ENCODE measurements at places on chromosomes 11 and 22.

DNA sequence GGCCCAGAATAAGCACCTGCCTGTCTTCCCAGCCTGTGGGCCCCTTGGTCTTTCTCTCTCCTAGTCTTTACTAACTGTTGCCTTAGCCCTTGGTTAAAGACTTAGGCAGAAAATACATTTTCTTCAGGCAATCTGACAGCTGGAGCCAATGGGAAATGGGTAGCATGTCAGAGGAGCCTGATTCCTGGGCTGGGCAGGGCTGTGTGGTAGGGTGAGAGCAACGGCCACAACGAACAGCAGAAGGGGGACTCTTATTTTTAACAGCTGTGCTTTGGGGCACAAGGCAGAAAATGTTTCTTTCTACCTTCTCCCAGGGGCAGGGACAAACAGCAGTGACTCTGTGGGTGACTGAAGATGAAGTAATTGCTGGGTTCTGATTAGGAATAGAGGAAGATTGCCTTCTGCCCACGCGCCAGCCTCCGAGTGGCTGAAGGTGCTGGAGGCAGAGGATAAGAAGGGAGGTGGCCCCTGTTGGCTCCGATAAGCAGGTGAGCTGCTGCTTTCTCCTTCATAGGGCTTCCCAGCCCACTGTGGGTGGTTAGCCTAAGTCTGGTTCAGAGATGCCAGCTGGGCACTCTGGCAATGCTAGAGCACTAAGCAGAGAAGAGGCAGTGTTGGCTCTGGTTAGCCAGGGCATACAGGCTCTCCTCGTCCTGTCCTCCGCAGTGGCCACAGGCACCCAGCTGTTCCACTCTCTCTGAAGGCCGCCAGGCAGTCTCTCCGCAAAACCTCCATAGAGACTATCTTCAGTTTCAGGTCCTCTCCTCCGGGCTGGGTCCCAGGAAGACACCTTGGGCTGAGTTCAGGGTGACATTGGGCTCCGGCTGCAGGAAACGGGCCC lies 1.5 kb downstream of the YPEL4 start:
- peak; percentile 38 for DNase-seq

- DNase-seq, result peak; percentile 54
Measured at GRCh38 chr11:94794287-94795168, 26.4 kb downstream of the AMOTL1 start.

- peak; percentile 90 for DNase-seq
Measured at GRCh38 chr11:1908618-1909017, 10.9 kb upstream of the TNNT3 start.

- DNase-seq, result peak; percentile 88
Measured at GRCh38 chr22:19478901-19479354, at the start of gene UFD1. UFD1 (minus strand) TSS chr22:19479193; CDS start chr22:19479085, 108 bp downstream.

DNA sequence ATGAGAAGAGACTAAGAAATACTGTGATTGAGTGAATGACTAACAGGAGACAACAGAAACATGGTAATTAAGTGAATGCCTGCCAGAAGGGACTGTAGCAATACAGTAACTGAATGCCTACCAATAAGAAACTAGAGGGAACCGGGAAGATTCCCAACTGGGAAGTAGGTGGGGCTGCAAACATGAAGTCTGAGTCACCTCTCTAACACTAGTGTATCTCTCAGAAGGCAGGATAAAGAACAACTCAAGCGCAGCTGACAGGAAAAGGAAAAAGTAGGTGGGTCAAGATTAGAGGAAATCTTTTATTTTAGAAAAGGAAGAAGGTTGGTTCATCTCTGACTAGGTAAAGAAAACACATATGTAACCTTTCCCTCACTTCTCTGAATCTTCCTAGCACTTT lies 14.0 kb downstream of the C11orf42 start:
- no peak for DNase-seq

DNA sequence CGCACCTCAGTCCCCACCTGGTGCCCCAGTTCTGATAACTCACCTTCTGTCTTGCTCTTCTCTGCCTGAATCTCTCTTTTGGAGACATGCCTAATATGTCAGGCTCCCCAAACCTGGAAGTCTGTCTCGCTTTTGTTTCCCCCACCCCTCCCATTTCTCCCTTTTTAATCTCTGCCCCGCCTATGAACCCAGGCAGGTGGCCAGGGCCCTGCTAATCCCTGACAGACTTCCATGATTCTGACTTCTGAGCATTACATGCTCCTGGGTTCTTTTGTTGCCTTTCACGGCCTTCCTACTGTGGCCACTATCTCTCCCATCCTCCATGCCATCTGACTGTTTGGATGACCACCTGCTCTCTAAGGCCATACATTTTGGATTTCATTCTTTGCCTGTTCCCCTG lies 1120.9 kb upstream of the CCDC90B start:
- DNase-seq, result no peak

DNA sequence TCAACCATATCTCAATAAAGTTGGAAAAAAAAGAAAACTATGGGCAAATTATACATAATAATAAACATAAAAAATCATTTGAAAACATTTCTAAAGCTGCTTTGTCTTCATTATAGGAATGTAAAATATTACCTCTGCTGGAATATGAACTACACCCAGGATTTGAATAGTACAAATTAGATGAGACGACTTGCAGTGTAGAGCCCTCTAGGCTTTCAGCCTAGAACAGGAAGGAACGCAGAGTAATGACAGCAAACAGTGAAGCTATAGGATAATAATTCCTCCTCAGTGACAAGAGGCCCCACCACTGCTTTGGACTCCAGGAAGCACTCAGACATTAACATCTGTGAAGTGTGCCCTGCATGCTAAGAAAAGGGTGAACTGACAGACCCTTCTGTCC lies 7.7 kb downstream of the OR2AG1 start:
- DNase-seq, result no peak

DNA sequence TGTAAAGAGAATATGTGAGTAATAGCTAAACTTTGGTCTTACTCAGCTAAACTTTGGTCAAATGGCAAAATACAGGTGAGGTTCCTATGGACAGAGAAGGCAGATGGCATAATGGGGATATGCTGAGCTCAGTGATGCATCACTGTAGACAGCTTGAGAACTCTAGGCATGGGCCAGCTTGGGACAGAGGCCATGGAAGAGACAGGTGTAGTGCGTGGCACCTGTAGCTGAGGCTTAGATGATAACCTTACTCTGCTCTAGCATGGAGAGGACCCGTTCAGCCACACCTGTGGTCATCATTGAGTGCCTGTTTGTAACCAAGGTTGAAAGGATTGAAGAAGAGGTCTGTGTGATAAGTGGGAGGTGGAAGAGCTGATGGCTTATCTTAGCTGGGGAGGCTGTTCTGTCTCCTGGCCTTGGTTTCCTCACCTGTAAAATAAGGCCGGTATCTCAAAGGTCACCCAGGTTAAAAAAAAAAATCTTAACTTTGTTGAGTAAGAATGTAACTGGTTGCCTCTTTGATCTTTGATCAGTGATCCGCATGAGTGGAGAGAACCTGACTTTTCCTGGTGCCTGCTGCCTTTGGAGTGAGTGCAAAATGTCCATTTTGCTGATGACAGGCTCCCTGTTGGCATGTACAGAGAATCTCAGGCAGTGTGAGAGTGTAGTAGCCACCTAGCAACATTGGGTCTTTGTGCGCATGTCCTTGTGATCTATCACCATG lies 48.6 kb downstream of the ZNRF3 start:
- no peak for DNase-seq

GRCh38 chr22:24086310-24086709 lies 75.2 kb downstream of the CABIN1 start:
- peak; percentile 11 for DNase-seq

- DNase-seq, result no peak
Measured at GRCh38 chr11:44134625-44135024, 39.1 kb downstream of the EXT2 start.

DNA sequence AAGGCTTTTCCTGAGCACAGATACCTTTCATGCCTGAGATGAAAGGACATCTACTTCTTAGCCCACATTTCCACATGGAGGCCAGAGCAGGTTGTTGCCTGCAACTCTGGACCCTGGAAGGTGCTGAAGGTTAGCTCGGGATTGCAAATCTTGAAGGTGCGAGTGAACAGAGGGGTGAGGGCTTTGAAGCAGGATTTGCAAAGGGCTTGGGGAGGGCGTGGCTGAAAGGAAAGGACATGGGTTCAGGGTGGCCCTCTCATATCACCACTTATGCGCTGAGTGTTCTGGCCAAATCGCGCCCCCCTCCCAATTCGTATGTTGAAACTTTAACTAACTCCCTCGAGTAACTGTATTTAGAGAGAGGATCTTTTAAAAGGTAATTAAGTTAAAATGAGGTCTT lies 501.6 kb downstream of the MIAT start:
- DNase-seq, result no peak

GRCh38 chr11:7196396-7197146 lies 55.1 kb upstream of the SYT9 start:
- DNase-seq, result no peak

Measured in right hindlimb (tissue), 1 donor.